ENCODE measurements at places on chromosomes 16 and 17.

DNA sequence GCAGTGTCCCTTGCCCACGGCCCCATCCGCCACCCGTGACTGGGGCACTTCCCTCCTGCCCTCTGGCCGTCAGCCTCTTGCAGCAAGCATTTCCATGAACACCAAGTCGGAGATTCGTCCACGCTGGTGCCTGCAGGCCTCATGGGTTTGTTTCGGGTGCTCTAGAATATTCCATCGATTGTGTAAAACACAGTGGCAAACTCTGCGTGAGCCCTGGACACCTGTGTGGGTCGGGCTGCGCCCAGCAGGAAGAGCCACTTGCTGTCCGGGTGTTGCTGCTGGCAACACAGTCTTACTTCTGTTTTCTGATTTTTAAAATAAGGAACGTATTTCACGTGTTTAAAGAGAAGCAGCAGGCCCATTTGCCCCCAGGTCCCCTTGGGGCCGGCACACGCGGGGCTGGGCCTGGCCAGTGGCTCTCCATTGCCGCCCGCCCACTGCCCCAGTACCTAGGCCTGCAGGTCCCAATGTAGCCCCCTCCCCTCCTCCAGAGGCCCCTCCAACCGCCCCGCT, 10.0 kb downstream of the CYBC1 start:
- no peak overlapping the region for H3K4me3 ChIP-seq
- DNase-seq: no peak
- no peaks in the 10 kb centered on the region for H3K27me3 ChIP-seq
- no peaks in the 10 kb centered on the region for H3K36me3 ChIP-seq

DNA sequence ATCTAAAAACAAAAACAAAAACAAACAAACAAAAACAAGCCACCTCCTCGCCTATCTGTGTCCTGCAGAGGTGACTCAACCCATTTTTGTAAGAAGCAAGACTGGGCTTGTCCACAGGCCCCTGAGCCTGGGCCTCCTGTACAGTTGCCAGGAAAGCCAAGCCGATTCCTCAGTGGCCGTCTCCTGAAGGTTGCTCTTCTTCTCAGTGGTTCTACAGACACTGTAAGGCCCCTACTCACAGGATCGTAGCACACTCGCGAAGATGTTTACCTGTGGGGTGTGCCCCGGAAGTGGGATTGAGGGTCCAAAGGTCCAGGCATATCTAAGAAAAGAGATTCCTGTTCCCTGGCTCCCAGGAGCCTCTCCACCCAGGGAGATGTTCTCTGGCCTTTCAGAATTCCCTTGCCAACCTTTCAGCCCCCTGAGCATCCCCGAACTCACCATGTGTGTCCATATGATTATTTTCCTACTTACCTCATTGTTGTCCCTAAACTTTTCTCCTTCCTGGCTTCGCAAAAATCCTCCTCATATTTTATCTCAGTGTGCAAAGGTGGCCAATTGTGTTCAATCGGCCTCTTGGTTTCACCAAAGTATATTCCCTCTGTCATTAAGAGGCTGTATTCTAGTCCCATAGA, 7.5 kb upstream of the CES3 start:
- no peak overlapping the region for H3K27ac ChIP-seq
- no peaks in the 10 kb centered on the region for H3K36me3 ChIP-seq
- no peak overlapping the region for H3K4me3 ChIP-seq
- H3K4me1 ChIP-seq: peaks cover 5% of the 10 kb centered on the region
- H3K27me3 ChIP-seq: peaks cover 2% of the 10 kb centered on the region

DNA sequence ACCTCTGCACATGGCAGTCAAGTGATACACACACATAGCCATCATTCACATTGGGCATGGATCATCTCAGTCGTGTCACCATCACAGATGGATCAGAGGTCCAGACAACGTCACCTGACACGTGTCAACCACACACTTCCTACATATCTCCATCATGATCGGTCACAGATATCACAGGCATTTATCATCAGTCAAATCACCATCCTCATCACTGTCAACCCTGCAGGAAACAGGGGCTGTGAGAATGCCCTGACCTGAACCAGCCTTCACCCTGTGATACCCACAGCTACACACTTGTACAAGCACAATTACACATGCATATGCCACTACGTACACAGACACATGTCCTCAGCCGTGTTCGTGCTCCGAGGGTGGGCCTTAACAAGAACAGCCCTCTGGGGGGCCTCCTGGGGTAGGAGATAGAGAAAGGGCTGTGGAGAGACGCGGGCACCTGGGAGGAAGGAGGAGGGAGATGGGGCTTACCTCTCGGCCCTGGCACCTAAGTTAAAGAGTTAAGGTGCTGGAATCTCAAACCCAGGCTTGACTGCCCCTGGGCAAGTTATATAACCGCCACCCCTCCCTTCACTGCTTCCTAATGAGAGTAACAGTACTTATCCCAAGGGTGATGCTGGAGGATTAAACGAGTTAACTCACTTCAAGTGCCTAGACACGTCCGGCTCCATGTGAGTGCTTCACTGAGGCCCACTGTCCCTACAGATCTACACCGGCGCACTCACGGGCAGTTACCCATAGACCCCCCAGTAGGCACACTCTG, 1.1 kb downstream of the SLC12A4 start:
- no peaks in the 10 kb centered on the region for H3K36me3 ChIP-seq
- H3K4me3 ChIP-seq: peak overlapping the region; percentile 94
- H3K4me1 ChIP-seq: peaks cover 4% of the 10 kb centered on the region
- H3K27ac ChIP-seq: peak overlapping the region; percentile 34
- H3K27me3 ChIP-seq: peaks cover 14% of the 10 kb centered on the region
- no peak for DNase-seq

DNA sequence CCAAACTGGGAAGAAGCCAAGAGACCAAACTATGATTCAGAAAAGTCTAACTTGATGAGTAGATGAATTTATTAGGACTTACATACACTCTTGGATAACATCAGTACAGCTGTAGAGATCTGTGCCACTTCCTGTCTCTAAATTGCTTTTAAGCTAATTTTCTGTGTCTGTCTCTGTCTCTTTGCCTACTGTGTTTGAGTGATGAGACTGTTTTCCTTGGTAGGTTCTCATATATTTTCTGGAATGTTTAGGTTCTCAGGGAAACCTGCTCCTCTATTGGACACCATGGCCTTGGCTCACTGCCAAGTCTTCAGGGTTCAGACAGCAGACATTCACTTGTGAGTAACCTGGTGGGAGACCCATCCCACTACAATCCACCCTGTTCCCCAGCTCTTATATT, 103.5 kb upstream of the KIF2B start:
- no peak for DNase-seq
- H3K4me3 ChIP-seq: no peak overlapping the region
- no peaks in the 10 kb centered on the region for H3K4me1 ChIP-seq
- H3K36me3 ChIP-seq: no peaks in the 10 kb centered on the region

DNA sequence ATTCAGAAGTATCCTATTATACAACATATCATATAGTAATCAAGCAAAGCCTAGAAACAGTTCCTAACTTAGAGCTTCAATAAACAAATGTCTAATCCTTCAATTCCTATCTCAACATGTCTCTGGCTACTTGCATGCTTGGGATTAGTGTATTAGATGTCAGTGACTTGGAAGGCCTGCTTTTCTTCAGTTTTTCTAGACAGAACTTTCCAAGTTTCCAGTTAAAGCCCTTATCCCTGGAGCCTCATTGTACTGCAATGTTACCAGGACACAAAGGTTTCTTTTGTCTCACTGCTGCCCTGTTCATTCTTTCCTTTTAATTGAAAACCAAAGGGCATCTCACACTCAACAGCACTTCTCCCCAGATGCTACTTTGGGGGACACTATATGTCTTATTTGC, 16.5 kb downstream of the PSME3IP1 start:
- H3K36me3 ChIP-seq: peaks cover 5% of the 10 kb centered on the region
- H3K4me1 ChIP-seq: peaks cover 7% of the 10 kb centered on the region
- H3K27me3 ChIP-seq: no peaks in the 10 kb centered on the region
- no peak overlapping the region for H3K4me3 ChIP-seq
- DNase-seq: no peak

DNA sequence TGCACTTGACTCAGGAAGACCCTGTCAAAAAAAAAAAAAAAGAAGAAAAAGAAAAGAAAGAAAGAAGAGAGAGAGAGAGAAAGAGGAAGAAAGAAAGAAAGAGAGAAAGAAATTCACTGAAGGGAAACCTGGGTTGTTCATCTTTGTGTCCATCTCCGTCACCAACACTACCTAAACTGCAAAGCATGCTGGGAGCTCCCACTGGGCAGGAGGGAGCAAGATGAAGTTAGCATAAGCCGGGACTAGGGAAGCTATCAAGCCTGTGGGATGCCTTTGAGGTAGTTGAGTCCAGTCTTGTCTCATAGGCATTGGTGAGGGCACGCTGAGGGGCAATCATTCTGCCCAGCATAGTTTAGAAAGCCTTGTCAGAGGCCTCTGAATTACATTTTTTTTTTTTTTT, 7.6 kb upstream of the CBFB start:
- no peak for DNase-seq
- no peaks in the 10 kb centered on the region for H3K36me3 ChIP-seq
- H3K4me3 ChIP-seq: no peak overlapping the region
- H3K4me1 ChIP-seq: peaks cover 13% of the 10 kb centered on the region
- no peak overlapping the region for H3K27ac ChIP-seq

DNA sequence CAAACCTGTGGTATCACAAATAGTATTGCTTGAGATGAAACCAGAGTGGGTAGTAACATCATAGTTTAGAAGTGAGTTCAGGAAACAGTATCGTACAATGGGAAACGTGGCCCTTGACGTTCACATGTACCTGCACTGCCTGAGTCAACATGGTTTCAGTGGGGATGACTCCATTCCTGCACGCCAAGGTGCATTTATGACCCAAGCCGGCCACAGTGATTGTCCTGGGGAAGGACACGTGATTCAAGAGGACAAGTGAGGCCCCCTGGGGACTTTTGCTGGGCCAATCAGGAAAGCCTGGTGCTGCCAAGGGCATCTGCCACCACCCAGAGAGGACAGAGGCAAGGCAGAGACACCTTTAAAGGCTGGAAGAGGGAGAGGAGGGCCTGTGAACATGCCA, 119.2 kb downstream of the AXIN2 start:
- peaks cover 4% of the 10 kb centered on the region for H3K27me3 ChIP-seq
- peaks cover 2% of the 10 kb centered on the region for H3K4me1 ChIP-seq
- H3K36me3 ChIP-seq: no peaks in the 10 kb centered on the region
- no peak for DNase-seq

DNA sequence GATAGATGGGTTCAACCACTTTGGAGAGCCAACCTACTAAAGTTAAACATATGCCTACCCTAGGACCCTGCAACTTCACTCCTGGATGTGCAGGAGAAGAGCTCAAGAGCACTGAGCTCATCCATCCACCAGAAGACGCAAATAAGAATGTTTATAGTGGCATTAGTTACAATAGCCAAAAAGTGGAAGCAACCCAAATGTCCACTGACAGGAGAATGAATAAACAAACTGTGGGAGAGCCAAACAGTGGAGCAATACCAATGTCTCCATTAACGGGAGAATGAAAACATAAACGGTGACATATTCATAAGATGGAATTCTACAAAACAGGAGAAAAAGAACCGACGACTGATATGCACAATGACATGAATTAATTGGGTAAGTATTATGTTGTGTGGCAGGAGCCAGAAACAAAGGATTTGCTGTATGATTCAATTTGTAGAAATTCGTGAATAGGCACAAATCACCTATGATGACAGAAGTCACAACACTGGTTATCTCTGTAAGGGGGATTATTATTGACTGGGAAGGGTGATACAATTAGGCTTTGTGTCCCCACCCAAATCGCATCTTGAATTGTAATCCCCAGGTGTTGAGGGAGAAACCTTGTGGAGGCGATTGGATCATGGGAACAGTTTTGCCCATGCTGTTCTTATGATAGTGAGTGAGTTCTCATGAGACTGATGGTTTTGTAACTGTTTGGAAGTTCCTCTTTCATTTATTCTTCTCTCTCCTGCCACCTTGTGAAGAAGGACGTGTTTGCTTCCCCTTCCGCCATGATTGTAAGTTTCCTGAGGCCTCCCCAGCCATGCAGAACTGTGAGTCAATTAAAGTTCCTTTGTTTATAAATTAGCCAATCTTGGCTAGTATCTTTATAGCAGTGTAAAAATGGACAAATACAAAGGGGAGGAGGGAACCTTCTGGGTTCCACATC, 57.9 kb upstream of the PLCG2 start:
- H3K4me1 ChIP-seq: peaks cover 2% of the 10 kb centered on the region
- no peak overlapping the region for H3K4me3 ChIP-seq
- no peaks in the 10 kb centered on the region for H3K36me3 ChIP-seq
- H3K27ac ChIP-seq: no peak overlapping the region

GRCh38 chr16:79991969-79992368, 391.4 kb upstream of the MAF start:
- no peaks in the 10 kb centered on the region for H3K36me3 ChIP-seq
- no peaks in the 10 kb centered on the region for H3K4me1 ChIP-seq

GRCh38 chr17:82059272-82060000, 6.2 kb downstream of the DUS1L start:
- no peak overlapping the region for H3K4me3 ChIP-seq
- H3K27me3 ChIP-seq: no peaks in the 10 kb centered on the region

DNA sequence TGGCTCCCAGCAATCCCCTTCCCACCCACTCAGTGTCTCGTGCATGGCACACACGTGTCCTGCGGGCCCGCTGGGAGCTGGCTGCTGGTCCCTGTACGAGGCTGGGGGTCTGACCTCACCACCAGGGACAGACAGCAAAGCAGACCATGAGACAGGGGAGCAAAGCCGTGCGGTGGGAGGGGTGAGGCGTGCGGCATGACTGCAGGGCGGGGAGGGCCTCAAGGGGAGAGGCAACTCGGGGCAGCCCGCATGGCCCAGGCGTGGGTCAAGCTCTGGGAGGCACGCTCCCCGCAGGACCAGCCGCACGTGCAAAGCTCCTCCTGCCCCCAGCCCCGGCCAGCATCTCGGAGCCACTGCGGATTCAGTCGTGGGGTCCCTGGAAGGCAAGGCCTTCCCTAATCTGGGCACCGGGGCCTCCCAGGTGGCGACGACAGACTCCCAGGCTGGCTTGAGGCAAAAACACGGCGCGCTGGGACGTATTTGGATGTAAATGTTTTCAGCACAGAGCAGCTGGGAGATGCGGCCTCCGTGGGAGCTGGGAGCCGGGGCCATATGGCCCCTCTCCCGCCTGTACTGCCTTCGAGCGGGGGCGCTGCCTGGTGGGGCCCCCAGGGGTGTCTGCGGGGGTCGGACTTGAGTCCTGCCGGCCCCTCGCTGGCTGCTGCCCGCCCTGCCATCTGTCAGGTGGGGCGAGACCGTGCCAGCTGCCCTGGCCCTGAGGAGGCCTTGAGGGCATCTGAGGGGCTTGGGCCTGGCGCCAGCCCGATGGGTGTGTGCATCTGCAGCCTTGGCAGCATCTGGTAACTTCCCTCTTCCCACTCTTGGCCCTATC, 12.2 kb upstream of the CBFA2T3 start:
- no peak overlapping the region for H3K4me3 ChIP-seq
- H3K27ac ChIP-seq: peak overlapping the region; percentile 64
- H3K27me3 ChIP-seq: peaks cover 6% of the 10 kb centered on the region
- no peaks in the 10 kb centered on the region for H3K36me3 ChIP-seq
- peak; percentile 62 for DNase-seq
